ENCODE measurements at places on chromosomes 12 and 14.

GRCh38 chr12:85466890-85467289, 186.9 kb downstream of the ALX1 start:
- DNase-seq = no peak

GRCh38 chr12:26713885-26714383, 119.1 kb downstream of the ITPR2 start:
- DNase-seq = no peak

DNA sequence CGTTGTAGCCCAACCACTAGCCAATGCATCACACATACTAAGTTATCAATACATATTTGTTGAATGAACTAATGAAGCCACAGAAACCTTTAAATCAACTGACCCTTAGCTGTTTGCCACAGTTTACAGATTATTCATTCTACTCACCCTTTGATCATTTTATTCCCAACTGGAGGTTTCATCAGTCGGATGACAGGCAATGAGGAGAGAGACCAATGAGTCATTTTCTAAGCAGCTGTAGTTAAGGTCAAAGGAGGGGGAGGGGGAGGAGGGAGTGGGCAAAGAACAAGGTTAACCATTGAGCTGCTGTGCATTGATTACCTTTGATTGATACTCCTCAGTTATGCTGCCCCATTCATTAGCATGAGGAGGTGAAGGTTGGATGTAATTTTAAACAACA, 469.5 kb downstream of the VRK1 start:
- no peak for DNase-seq

GRCh38 chr12:59322473-59322872, 273.4 kb upstream of the SLC16A7 start:
- no peak for DNase-seq

- no peak for DNase-seq
Measured at GRCh38 chr14:59631237-59631636, 54.6 kb upstream of the CCDC175 start.

- no peak for DNase-seq
Measured at GRCh38 chr12:1668833-1669543, 21.9 kb upstream of the ADIPOR2 start.

- DNase-seq = no peak
Measured at GRCh38 chr12:2891240-2892053, 756 bp downstream of the TULP3 start.

DNA sequence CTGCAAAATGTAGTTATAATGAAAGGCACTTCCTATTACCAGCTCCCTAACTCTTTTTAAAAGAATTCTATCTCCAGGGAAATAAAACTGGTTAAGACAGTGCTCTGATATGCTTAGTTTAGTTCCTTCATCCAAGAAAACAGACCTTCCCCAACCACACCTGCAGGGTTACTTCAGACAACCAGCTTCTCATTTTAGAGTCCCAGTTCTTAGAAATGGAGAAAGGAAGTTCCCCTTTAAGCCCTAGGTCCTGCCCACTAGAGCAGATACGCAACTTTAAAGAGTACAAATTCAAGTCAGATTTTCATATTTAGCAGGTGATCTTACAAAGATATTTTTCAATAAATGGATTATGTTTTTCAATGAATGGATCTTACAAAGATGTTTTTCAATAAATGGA, 4.4 kb upstream of the WSB2 start:
- DNase-seq = no peak

DNA sequence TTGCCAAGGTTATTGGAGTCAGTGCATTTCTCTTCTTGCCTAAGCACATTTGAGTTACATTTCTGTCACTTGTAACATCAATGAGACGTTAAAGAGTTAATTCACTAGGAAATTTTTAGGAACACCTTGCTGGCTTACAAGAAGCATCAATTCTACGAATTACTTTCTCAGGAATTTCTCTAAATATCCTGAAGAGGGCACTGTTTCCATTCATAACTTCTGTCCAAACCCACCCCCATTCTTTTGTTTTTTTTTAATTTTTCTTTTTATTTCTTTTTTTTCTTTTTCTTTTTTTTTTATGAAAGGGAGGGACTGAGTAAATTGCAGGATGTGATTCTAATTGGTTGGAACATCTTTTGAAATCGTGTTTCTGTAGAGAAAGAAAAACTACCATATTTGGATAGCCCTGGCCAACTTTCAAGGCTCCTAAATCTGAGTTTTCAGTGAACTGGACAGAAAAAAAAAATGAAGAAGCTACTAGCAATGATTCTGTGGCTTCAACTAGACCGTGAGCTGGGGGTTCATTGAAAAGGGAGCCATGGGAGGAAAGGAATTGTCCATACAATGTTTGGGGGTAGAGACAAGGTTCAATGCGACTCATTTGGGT, 285.3 kb downstream of the DAD1 start:
- no peak for DNase-seq

DNA sequence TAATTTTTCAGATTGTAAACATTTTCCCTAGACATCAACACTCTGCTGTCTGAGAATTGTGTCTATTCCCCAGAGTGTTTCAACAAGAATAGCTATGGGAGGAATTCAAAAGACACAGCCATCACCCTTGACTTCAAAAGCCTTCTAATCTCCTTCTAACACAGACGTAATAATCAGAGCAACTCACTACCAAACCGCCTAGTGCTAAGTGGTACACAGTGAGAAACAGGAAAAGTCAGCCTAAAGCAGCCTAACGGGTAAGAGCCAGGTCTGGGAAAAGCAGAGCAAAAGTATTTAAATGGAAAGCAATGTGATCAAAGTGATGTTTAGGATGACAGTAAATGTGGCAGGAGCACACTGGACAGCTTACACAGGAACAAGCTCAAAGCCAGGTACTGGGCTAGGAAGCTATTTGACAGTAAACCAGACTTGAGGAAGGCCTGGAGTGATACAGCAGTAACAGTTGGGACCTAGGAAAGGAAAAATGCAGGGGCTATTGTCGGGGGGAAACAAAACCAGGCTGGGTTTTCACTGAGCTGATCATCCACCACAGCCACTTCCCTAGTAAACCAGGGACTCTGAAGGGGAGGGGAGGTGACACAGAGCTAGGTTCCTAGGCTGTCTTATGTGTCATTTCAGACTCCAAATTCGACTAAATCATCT, 29.4 kb downstream of the CORO1C start:
- DNase-seq = no peak

DNA sequence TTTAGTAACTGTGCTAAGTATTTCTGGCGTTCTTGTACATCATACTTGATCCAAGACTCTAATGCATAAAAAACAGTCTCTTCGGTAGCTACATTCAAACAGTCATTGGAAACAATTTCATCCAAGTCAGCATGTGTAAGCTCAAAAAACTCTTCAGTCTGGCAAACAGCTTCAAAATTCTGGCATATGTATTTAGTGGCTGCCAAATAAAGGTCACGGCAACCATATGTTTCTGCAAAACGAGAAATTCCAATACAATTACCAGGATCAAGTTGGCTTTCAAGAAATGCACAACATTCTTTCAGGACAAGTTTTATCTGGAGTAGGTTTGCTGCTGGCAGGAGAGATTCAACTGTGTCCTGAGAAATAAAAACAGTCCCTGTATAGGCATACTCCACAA, 16.5 kb downstream of the KLHL28 start:
- DNase-seq = no peak

GRCh38 chr14:73713803-73714655, at the start of gene PNMA1:
Gene PNMA1 (minus strand): TSS chr14:73714384. CDS start chr14:73713639, 745 bp downstream.
- peak; percentile 56 for DNase-seq

- DNase-seq = no peak
Measured at GRCh38 chr14:89251061-89251460, 166.0 kb downstream of the FOXN3 start.

DNA sequence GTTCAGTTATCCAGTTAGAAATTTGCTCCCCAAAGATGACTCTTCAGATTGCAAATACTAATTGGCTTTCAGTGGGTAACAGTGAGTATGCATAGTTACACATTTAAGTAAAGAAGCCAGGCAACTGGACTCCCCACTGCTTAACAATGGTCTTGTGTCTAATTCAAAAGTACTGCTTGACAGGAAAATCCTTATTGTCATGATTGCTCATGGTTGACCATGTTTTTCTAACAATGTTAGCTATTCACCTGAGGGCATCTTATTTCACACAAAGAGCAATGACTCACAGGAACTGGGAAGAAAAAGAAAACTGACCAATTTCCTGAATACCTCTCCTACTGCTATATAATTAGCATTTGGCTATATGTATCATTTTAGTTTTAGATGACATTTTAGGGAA, 33.7 kb upstream of the ALG10B start:
- no peak for DNase-seq

DNA sequence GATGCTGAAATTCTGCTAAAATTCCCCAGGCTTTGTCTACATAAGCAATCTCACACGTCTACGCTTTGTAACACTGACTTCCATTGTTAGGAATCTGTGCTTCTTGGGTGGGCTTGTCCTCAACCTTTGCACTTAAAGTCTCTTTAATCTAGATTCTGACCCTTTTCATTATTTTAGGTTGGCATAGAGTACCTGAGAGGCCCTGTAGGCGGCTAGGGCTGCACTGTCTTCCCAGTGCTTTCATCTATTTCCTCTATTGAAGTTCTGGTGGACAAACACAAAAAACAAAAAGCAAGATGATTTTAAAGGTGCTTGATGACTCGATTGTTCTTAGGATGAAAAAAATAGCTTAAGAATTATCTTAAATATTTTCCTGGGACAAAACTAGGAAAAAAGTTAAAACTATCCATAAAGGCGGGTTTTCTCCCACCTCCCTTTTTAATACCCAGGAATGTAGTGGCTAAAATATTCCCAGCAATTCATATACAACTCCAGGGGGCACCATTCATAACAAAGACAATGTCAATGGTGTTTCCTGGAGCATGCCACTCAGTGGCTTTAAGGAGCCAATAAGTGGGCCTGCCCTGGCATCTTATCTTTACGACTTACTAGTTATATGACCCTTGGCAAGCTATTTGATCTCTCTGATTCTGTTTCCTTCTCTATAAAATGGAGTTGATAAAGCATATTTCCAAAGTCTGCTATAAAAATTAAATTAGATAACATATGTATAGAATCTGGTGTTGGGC, 197.5 kb downstream of the STXBP6 start:
- DNase-seq = no peak
